ENCODE measurements at places on chromosomes 4 and X. TPM values are rescaled to one million over a fixed set of nuclear protein-coding genes. Genes with fewer than 3 reads are reported as not detected.

The F9 gene
- total RNA-seq = 400 TPM

DNA sequence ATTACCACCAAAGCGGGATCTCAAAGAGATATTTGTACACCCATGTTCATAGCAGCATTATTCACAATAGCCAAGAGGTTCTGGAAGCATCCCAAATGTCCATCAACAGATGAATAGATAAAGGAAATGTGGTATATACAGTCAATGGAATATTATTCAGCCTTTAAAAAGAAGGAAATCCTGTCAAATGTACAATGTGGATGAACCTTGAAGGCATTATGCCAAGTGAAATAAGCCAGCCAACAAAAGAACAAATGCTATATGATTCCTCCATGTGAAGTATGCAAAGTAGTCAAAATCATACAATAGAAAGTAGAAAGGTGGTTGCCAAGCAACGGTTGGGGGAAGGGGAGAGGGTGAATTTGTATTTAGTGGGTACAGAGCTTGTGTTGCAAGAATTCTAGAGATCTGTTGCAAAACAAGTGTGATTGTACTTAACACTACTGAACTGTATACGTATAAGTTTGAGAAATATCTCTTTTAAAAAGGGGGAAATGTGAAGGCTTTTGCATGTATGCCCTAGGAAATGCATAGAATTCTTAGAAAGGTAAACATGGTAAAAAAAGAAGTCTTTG lies 5.0 kb upstream of the ZRSR2 start:
- no peak for DNase-seq

DNA sequence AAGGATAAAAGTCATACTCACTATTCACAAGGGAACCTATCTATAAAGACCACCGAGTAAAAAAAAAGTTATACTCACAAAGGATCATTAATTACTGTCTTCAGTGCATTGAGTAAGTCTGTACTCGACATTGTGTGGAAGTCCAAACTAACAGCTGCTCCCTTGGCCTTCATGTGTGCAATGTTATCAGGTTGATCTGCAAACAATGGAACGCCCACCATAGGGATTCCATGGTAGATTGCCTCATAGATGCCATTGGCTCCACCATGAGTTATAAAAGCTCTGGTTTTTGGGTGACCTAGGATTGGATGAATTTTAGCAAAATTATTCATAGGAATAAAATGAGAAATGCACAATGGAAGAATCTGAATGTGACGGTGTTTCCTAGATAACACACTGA lies 10.6 kb downstream of the UGT2B4 start:
- no peak for DNase-seq

GRCh38 chr4:111789901-111790640 lies 355.2 kb upstream of the FAM241A start:
- no peak for DNase-seq

- DNase-seq = no peak
These were observed 161.0 kb upstream of the GATB start for GRCh38 chr4:151921811-151922210.

DNA sequence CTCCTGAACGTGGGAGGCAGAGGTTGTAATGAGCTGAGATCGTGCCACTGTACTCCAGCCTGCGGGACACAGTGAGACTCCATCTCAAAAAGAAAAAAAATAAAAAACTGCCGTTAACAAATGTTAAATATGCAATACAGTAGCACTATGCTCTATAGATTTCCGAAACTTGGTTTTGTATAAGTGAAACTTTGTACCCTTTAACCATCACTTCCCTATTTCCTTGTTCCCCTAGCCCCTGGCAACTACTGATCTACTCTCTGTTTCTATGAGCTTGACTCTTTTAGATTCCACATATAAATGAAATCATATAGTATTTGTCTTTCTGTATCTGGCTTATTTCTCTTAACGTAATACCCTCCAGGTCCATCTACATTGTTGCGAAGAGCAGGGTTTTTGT lies 74.1 kb downstream of the TAB3 start:
- no peak for DNase-seq

All from right lobe of liver (tissue), 6 donors.